ENCODE measurements at places on chromosomes 6 and 20.

GRCh38 chr6:106475284-106475683 lies 114.8 kb downstream of the CRYBG1 start:
- DNase-seq, result no peak

DNA sequence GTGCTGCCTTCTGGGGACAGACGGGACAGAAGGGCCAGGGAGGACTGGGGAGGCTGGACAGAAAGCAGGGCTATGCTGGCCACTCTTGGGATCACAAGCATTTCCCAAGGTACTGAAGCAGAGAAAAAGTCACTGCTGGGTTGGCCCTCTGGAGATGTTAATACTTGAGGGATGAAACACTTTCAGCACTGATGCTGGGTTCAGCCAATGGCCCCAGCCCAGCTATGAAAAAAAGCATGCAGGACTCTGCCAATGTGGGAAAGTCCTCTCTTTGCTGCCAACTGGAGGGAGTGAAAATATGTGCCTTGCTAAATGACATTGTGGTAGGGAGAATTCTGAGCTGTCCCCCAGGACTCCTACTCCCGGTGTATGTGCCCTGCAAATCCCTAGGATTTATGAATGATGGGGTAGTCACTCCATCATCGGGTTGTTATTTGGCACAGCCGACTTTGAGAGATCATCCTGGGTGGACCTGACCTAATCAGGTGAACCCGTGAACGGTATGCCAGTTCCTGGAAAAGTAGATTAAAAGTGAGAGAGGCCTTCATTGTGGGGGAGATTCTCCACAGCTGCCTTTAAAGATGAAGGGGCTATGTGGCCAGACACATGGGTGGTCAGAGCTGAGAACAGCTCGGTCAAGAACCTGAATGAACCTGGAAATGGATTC lies 119.9 kb upstream of the TRAF3IP2 start:
- no peak for DNase-seq

GRCh38 chr20:35334311-35335101 lies 42.3 kb upstream of the FAM83C start:
- no peak for DNase-seq

- no peak for DNase-seq
These were observed 126.8 kb upstream of the TMEM170B start for GRCh38 chr6:11410539-11411307.

- no peak for DNase-seq
These were observed 1.1 kb downstream of the SYNJ2 start for GRCh38 chr6:157982563-157983405.

- peak; percentile 75 for DNase-seq
These were observed 3.1 kb downstream of the TNF start for GRCh38 chr6:31578184-31579118.

DNA sequence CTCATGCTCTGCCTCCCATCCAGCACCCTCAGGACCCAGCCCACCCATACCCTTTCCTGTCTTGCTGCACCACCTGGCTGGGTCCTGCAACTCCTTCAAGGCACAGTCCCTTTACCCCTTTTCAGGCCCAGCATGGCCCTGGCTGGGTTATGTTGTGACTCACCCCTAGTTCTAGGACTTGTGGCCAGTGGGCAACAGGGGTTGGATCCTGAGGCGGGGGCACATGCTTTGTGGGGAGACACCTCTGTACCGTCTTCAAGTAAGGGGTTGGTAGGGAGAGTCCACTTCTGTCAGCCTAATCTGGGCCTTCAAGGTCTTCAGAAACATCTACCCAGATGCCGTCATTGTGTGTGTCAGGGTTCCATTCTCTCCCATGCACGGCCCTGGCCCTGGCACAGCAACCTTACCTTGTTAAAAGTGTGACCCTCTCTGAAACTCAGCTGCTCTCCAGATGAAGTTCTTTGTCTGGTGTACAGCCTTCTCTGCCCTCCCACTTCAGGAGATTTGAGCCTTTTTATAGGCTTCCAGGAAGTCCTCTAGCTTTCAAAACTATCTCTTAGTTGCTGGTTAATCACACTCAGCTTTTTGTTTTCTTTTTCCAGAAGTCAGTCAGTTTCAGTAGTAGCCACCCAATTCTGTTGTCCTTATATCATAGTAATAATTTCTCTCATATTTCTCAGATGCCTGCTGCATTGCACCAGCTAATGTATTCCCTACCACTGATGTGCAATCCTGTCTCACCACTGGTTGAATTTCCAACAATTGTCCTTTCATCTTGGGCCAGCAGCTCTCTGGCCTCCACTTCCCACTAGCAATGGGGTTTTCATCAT lies 107.3 kb downstream of the NRN1 start:
- no peak for DNase-seq

GRCh38 chr6:117168296-117169063 lies 96.9 kb upstream of the VGLL2 start:
- no peak for DNase-seq

DNA sequence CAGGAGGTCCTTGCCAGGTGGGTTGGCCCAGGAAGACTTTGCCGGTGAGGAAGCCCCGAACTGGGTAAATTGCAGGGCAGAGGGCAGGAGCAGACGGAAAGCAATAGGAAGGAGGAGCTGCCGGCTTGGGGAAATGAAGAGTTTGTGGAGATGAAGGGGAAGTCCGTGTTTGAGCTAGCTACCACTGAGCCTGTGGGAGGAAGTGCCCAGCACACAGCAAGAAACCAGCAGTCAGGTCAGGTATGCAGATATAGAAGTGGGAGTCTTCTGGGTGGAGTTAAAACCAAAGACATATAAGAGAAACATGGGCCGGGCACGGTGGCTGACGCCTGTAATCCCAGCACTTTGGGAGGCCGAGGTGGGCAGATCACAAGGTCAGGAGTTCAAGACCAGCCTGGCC lies 34.7 kb downstream of the CD24 start:
- peak; percentile 9 for DNase-seq

DNA sequence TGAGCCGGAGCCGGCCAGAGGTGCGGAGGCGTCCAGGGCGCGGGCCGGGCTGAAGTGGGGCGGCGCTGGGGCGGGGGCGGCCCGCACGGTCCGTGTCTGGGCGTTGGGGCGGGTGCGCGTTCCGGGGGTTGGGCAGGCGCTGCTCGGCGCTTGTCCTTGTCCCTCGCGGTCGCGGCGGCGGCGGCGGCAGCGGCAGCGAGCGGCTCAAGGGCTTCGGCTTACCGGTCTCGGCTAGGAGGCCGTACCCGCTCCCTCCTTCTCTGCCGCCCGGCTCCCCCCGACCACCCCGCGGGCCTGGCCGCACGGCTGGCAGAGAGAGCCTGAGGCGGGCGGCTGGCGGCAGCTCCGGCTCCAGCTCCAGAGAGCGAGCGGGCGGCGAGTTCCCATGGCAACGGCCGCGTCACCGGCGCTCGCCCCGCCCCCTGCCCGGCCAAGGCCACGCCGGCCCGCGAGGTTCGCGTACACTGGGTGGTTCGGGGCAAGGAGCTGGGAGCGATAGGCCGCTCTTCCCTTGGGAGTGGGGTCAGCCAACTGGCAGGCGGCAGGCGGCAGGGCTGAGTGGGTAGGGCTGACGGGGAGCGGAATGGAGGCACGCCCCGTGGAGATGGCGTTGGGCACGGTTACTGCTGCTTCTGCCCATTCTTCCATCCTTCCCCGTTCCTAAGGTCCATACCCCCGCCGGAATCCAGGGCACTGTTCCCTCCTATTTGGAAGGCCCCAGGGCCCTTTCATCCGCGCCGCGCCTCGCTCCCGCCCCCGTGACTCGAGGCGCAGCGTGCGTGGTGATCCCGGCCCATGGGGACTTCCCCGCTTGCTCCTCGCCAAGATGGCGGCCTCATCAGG lies at the start of gene LRRC73:
Gene LRRC73 (minus strand): TSS at position 363 of the 843 bp plus-strand sequence. CDS start 561 bp downstream, outside the sequence.
- DNase-seq, result peak; percentile 52

Measured in inflammatory macrophage treated with lipopolysaccharide for 1 hour (primary cell).